ENCODE measurements at places on chromosomes 3 and 15.

- no peak for DNase-seq
Observed at GRCh38 chr3:87555290-87555689, 278.9 kb upstream of the POU1F1 start.

- DNase-seq, result no peak
Observed at GRCh38 chr3:117017135-117017894, 307.7 kb downstream of the TUSC7 start.

- DNase-seq, result no peak
Observed at GRCh38 chr15:36323615-36324014, 255.8 kb upstream of the CDIN1 start.

DNA sequence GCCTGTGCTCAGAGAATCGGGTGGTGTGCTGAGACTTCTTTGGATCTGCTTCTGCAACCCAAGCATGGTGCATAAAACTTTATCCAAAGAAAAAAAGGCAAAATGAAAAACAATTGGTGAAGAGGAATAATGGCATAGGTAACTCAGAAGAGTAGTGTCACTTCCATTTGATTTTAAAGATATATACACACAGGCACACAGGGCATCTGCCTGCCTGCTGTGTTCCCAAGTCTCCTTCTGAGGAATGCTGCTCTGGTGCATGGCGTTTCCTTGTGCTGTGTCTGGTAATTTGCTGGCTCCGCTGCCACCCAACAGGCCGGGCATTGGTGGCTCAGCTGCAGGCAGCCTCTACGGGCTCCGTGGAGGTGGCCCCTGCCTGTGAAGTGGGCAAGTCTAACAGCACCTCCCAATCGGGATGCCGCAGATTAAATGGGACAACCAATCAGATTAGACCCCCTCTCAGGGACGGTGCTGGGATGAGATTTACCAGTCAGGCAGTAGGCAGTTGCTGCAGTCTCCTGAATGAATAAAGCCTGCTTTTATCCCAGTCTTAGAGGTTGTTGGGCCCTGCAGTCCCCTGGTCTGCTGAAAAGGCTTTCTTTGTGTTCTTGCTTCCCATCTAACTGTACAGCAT, 253.7 kb upstream of the RASGRP1 start:
- no peak for DNase-seq

DNA sequence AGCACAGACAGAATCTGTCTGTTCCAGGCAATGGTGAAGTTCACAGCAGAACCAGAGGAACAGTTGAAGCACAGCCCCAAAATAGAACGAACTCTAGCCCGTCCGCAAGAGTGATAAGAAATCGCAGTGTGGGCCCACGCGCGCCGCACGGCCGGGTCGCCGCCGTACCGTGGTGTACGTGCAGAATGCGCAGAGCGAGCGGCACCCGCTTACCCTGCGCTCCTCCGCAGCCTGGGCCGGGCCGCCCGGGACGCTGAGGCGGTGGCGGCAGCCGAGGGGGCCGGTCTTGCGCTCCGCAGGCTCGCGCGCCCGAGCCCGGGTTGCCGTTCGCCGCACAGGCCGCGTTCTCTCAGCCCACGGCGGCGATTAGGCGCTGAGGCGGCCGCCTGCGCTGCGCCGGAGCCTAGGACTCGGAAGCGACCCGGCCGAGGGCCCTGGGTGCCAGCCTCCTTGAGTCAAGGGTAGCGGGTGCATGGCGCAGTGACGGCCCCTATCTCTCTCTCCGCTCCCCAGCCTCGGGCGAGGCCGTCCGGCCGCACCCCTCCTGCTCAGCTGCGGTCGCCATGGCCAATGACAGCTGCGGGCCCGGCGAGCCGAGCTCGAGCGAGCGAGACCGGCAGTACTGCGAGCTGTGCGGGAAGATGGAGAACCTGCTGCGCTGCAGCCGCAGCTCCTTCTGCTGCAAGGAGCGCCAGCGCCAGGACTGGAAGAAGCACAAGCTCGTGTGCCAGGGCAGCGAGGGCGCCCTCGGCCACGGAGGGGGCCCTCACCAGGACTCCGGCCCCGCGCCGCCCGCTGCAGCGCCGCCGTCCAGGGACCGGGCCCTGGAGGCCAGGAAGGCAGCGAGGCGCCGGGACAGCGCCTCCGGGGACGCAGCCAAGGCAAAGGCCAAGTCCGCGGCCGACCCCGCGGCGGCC, 20.5 kb downstream of the WDR73 start:
- peak; percentile 89 for DNase-seq

GRCh38 chr3:179956416-179956830, 80.3 kb downstream of the PEX5L start:
- DNase-seq, result no peak

DNA sequence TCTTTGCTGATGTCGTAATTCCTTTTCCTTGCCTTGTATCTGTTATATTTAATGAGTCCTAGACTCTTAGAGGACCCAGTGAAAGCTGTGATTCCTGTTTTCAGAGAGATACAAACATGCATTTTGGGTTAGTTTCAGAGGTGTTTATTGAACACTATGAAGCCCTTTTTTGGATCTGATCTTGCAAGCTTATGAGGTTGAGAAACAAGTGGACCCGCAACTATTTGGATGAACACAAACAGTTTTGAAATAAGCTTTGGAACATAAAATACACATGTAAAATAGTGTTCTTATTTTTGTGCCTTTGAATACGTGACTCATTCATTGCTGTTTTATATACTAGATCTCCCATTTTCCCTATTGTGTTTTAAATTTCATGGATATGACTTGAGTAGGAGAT, 33.5 kb downstream of the SNRK start:
- no peak for DNase-seq

DNA sequence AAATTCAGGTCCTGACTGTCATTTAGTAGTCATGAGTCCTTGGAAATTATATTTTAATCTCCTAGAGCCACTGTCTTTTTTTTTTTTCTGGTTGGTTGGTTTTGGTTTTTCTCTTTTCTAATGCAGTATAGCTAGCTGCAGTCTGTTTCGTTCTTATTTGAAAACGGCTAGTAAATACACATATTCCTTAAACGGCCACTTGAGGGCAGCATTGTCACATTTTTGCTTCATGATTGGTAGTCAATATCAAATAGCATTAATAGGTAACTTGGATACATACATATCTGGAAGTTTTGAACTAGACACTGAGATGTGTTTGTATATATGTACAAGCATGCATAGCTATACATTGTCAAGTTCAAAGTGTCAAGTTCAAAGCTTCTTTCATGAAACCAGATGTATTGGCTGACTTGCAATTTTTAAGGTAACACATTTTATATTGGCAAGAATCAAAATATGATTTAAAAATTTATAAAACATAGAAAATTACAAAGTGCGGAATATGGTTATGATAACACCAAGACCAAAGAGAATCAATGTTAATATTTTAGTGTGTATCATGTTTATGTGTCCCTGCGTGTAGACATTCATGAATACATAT, 22.5 kb downstream of the GABRA5 start:
- peak; percentile 42 for DNase-seq

DNA sequence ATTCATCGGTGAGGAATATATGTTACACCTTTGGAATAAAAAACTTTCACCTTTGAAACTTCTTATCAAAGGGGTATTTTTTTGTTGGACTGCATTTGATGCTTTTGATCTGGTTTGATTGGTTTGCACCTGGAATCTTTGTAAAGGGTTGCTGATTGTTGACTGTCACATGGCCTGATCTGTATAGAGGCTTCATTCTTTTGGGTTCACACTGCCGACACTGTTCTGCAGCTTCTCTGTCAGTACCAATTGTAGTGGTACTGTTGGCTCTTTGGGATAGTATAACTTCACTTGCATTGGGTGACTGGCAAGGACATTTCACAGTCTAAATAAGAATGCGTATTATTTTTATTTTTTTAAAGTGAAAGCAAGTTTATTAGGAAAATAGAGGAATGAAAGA, 155.7 kb downstream of the DOCK3 start:
- DNase-seq, result no peak

- no peak for DNase-seq
Observed at GRCh38 chr3:124772081-124772831, 42.0 kb downstream of the UMPS start.

GRCh38 chr3:113677737-113678136, 18.7 kb downstream of the USF3 start:
- no peak for DNase-seq

DNA sequence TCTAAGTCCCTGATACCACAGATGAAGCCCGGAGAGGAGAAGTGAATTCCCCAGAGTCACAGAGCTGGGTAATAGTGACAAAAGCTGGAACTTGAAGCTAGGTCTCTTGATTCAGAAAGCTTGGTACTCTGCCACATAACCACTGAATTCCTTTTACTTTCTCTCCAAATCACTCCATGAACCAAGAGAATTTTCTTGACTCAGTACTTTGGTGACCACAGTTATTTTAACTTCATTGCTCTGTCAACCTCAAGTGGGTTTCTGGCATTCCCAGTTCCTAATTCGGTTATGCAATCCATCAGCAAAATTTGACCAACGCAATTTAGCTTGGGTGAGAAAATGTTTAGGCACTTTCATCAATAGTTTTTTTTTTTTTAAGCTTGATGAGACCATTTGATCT, 61.0 kb upstream of the PPARG start:
- peak; percentile 22 for DNase-seq

DNA sequence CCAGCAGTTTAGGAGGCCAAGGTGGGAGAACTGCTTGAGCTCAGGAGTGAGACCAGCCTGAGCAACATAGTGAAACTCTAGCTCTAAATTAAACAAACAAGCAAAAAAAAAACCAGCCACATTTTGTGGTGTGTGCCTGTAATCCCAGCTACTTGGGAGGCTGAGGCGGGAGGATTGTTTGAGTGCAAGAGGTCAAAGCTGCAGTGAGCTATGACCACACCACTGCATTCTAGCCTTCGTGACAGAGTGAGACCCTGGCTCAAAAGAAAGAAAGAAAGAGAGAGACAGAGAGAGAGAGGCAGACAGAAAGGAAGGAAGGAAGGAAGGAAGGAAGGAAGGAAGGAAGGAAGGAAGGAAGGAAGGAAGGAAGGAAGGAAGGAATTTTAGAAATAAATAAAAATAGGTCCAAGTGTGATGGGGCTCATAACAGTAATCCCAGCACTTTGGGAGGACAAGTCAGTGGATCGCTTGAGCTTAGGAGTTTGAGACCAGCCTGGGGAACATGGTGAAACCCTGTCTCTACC, 38.7 kb upstream of the LRIG1 start:
- DNase-seq, result no peak

- DNase-seq, result no peak
Observed at GRCh38 chr15:31459400-31459748, 132.7 kb downstream of the KLF13 start.

GRCh38 chr15:71078506-71079207, 36.6 kb upstream of the THSD4 start:
- DNase-seq, result no peak

DNA sequence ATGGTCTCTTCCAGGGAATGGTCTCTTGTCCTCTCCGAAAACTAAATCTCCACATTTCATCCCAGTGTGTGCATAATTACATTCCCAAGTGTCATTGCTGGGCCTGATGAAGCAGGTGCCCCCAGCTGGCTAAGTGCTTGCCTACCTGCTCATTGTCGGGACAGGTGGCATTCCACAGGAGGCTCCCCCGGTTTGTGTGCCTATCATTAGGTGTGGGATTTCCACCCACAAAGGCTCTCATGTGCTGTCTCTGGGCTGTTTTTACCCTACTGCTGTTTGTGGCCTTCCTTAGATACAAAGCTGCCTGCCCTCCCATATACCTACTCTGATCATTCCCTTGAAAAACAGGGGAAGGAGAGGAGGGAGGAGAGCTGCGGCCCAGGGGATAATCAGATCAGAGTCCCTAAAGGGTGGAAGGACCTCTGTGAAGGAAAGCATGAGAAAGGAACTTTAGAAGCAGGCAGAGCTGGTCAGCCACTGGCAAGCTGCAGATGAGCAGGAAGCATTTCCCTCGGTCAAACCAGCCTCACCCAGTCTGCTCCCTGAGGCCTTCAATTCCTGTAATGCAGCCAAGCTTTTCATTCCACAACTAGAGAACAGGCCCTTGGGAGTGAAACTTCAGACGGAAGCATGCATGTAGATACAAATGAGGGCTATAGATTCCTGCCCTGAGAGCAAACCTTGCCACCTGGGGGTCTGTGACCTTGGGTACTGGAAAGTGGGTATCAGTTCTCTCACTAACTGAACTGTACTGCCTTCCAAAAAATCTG, 60.7 kb upstream of the HEG1 start:
- peak; percentile 68 for DNase-seq

All from trophoblast cell (in vitro differentiated cells and primary cell).